B cell (primary cell): ENCODE measurements at places on chromosomes 16 and 17. TPM values are rescaled to one million over a fixed set of nuclear protein-coding genes. Genes with fewer than 3 reads are reported as not detected.

Gene LPCAT2
- total RNA-seq: 0.59 TPM in 1 of 2 replicates, not detected in the other

- H3K4me3 ChIP-seq: no peak overlapping the region
- H3K27me3 ChIP-seq: no peaks in the 10 kb centered on the region
- H3K27ac ChIP-seq: no peak overlapping the region
- DNase-seq: no peak
Observed at GRCh38 chr16:86375364-86375763, 135.0 kb upstream of the FOXF1 start.

Gene ABCA10
- 1.9 and 3.2 TPM in 2 replicates for total RNA-seq

DNA sequence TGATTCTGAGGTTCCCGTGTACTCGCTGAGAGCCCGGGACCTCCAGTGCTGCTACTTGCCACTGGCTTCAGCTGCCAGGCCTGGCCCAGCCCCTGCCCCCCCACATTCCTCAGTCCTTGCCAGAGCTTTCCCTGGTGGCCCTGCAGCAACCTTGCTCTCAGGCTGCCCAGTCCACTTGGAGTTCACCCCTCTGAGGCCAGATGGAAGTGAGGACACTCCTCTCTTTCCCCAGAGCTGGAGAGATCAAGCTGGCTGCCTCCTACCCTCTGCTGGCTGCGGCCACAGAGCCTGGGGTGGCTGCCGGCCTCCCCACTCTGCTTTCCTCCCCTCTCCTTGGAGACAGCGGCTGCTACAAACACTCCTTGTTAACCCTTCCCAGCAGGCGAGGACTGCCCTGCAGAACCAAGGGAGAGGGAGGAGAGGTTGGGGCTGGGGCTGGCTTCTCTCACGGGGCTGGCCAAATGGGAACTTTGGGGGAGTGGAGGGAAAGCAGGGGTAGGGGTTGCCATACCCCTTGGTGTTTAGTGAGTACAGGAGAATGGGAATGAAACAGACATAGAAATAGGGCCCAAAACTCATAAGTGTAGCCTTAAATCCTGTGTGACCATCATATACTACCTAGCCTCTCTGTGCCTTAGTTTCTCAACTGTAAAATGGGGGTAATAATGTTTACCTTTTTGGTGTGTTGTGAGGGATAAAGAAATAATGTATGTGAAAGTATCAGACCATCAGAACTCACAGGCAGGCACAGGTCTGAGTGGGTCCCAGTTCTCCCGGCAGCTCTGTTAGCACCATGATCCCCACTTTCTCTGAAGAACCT is at the start of gene GAS2L2:
Gene GAS2L2 (minus strand): TSS at position 295 of the 820 bp plus-strand sequence. CDS start 389 bp downstream, outside the sequence.
- no peaks in the 10 kb centered on the region for H3K36me3 ChIP-seq
- H3K27ac ChIP-seq: no peak within 1 kb of the TSS

DNA sequence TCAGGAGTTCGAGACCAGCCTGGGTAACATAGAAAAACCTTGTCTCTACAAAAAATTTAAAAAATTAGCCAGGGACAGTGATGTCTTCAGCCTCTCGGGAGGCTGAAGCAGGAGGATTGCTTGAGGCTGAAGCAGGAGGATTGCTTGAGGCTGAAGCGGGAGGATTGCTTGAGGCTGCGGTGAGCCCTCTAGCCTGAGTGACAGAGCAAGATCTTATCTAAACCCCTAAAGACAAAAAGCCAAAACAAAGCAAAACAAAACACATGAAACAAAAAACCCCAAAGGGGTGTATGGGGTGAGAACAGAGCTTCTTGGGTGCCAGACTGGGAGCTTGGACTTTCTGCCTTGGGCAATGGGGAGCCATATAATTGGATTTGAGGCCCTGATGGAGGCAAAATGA is 2.6 kb downstream of the SPNS3 start:
- H3K27ac ChIP-seq: no peak overlapping the region
- no peaks in the 10 kb centered on the region for H3K36me3 ChIP-seq
- peaks cover 19% of the 10 kb centered on the region for H3K4me1 ChIP-seq
- DNase-seq: no peak

DNA sequence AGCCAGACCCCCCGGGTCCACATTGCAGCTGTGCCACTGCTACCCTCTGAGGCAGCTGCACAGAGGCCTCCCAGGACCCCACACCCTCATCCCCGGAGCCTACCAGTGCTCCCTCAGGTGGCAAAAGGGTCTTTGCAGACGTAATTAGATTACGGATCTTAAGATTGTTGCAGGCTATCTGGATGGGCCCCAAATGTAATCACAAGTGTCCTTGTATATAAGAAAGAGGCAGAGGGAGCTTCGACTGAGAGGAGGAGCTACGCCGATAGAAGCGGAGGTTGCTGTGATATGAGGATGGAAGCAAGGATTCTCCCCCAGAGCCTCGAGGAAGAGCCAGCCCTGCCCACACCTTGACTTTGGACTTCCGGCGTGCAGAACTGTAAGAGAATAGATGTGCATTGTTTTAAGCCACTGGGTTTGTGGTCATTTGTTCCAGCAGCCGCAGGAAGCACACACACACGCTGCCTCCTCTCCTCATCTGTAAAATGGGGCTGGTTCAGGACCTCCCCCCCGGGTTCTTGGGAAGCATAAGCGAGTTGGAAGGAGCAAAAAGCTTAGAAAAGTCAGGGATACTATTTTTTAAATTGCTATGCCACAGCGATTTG is 10.5 kb upstream of the RAI1 start:
- H3K4me3 ChIP-seq: no peak overlapping the region
- no peak for DNase-seq
- H3K27ac ChIP-seq: no peak overlapping the region
- peaks cover 12% of the 10 kb centered on the region for H3K4me1 ChIP-seq
- H3K27me3 ChIP-seq: no peaks in the 10 kb centered on the region

GRCh38 chr17:21164216-21164615 is 37.5 kb downstream of the DHRS7B start:
- peaks cover 2% of the 10 kb centered on the region for H3K36me3 ChIP-seq
- H3K4me1 ChIP-seq: no peaks in the 10 kb centered on the region
- no peaks in the 10 kb centered on the region for H3K27me3 ChIP-seq

Gene MPV17L
- total RNA-seq: 0.27 and 0.41 TPM in 2 replicates

GRCh38 chr16:68779891-68780290 is 42.8 kb downstream of the CDH1 start:
- peaks cover 14% of the 10 kb centered on the region for H3K4me1 ChIP-seq
- no peaks in the 10 kb centered on the region for H3K27me3 ChIP-seq

Gene CHST5
- total RNA-seq: 0.56 and 0.99 TPM in 2 replicates

Gene ORC6
- total RNA-seq: 4.7 and 7.0 TPM in 2 replicates

GRCh38 chr17:7237761-7238419 is 1.4 kb downstream of the PHF23 start:
- no peaks in the 10 kb centered on the region for H3K36me3 ChIP-seq
- DNase-seq: peak; percentile 88
- no peaks in the 10 kb centered on the region for H3K27me3 ChIP-seq
- peak overlapping the region; percentile 55 for H3K27ac ChIP-seq
- peaks cover 54% of the 10 kb centered on the region for H3K4me1 ChIP-seq

DNA sequence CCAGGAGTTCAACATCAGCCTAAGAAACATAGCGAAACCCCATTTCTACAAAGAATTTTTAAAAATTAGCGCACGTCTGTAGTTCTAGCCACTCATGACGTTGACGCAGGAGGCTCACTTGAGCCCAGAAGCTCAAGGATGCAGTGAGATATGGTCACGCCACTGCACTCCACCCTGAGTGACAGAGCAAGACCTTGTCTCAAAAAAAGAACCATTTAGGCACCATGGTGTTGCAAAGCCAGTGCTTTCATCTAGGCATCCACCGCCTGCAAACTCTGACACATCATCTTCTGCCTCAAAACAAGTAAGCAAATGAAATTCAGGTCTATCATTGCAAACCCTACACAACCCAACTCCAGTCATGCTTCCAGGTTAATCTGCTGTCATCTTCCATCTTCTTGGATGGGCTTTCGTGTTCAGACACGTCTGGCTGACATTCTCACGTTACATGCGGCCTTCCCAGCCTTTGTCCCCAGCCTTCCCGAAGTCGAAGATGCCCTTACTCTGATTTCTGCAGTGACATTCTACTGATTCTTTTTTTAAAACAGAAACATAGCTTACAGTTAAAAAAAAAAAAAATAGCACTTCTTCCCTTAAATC is 8.9 kb downstream of the ANKRD11 start:
- no peak for DNase-seq
- H3K27me3 ChIP-seq: no peaks in the 10 kb centered on the region
- peaks cover 86% of the 10 kb centered on the region for H3K4me1 ChIP-seq
- peaks cover 5% of the 10 kb centered on the region for H3K36me3 ChIP-seq
- no peak overlapping the region for H3K27ac ChIP-seq
- no peak overlapping the region for H3K4me3 ChIP-seq

GRCh38 chr16:69324585-69325253 is 5.7 kb downstream of the PDF start:
- no peaks in the 10 kb centered on the region for H3K27me3 ChIP-seq
- H3K4me1 ChIP-seq: peaks cover 14% of the 10 kb centered on the region

GRCh38 chr17:17401271-17401781 is 75.5 kb upstream of the MED9 start:
- DNase-seq: no peak
- H3K4me3 ChIP-seq: no peak overlapping the region
- H3K27me3 ChIP-seq: no peaks in the 10 kb centered on the region
- H3K27ac ChIP-seq: no peak overlapping the region
- H3K36me3 ChIP-seq: no peaks in the 10 kb centered on the region
- peaks cover 51% of the 10 kb centered on the region for H3K4me1 ChIP-seq

Gene XAF1
- 116 and 127 TPM in 2 replicates for total RNA-seq

- no peak overlapping the region for H3K27ac ChIP-seq
- H3K4me3 ChIP-seq: no peak overlapping the region
- H3K4me1 ChIP-seq: no peaks in the 10 kb centered on the region
- no peaks in the 10 kb centered on the region for H3K36me3 ChIP-seq
- DNase-seq: no peak
Observed at GRCh38 chr17:40793832-40794231, 5.9 kb downstream of the KRT28 start.

DNA sequence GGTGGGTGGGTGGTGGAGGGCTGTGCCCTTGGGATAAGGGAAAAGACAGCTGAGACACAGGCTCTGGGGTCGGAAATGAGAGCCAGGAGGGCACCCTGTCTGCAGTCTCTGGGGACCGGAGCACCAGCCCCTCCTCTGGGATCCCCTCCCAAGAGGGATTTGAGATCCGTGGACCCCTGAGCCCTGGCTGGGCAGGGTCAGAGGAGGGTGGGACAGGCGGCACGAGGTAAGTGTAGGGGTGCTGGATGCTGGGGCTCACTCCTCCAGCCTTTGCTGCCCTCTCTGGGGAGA is 425 bp downstream of the SGSH start:
- H3K36me3 ChIP-seq: peaks cover 12% of the 10 kb centered on the region

Gene TBC1D3K
- total RNA-seq: not detected in 2 replicates

Gene ASB16
- total RNA-seq: not detected in 2 replicates

Gene GPR142
- total RNA-seq: not detected in 2 replicates

DNA sequence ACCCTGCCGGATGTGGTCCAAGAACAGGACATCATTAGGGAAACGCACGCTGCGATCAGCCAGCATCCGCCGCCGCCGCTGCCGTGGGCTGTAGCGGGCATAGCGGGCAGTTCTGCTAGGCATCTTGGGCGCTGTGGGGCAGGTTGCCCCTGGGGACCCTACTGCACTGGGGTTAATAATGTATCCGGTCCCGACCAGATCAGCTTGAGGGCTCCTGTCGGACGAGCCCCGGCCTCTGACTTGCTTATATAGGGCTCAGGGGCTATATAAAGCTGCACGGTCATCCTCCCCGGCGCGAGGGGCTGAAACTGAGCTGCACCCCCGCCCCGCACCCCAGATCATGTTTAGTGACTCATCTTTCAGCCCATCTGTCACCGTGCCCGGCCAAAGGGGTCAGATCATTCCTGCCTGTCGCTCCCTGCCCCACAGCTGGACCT is at the start of gene PPP1R27:
Gene PPP1R27 (minus strand): TSS at position 220 of the 437 bp plus-strand sequence. CDS start 97 bp downstream, at position 123.
- no peak for DNase-seq
- H3K4me3 ChIP-seq: peak within 1 kb of the TSS; percentile 78
- H3K36me3 ChIP-seq: peaks cover 1% of the 10 kb centered on the region

Gene C17orf67
- 10.0 and 10.6 TPM in 2 replicates for total RNA-seq

DNA sequence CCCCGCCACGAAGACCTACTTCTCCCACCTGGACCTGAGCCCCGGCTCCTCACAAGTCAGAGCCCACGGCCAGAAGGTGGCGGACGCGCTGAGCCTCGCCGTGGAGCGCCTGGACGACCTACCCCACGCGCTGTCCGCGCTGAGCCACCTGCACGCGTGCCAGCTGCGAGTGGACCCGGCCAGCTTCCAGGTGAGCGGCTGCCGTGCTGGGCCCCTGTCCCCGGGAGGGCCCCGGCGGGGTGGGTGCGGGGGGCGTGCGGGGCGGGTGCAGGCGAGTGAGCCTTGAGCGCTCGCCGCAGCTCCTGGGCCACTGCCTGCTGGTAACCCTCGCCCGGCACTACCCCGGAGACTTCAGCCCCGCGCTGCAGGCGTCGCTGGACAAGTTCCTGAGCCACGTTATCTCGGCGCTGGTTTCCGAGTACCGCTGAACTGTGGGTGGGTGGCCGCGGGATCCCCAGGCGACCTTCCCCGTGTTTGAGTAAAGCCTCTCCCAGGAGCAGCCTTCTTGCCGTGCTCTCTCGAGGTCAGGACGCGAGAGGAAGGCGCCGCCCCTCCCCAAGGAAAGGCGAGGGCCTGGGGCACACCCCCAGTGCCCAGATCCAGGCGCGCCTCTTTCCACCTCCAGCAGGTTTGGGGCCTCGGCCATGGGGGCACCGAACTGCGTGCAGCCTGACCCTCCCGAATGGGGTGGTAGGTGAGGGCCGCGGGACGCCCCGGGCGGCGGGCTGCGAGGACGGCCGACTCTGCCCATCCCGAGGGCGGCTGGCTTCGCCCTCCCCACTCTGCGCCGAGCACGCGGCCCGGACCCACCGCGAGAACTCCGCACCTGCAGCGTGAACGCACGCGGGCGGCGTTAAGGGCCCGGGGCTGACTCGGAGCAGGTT is 664 bp downstream of the HBQ1 start:
- DNase-seq: peak; percentile 87
- H3K27ac ChIP-seq: no peak overlapping the region
- H3K4me1 ChIP-seq: peaks cover 22% of the 10 kb centered on the region

GRCh38 chr17:27502526-27503324 is 46.5 kb downstream of the KSR1 start:
- no peak overlapping the region for H3K4me3 ChIP-seq
- DNase-seq: no peak
- H3K36me3 ChIP-seq: no peaks in the 10 kb centered on the region
- H3K27ac ChIP-seq: no peak overlapping the region
- H3K4me1 ChIP-seq: peaks cover 33% of the 10 kb centered on the region

GRCh38 chr17:27345141-27345904 is 51.4 kb downstream of the WSB1 start:
- DNase-seq: no peak
- no peak overlapping the region for H3K4me3 ChIP-seq
- H3K27me3 ChIP-seq: no peaks in the 10 kb centered on the region
- H3K27ac ChIP-seq: no peak overlapping the region

Gene TERB1
- total RNA-seq: 0.71 TPM in 1 of 2 replicates, not detected in the other

DNA sequence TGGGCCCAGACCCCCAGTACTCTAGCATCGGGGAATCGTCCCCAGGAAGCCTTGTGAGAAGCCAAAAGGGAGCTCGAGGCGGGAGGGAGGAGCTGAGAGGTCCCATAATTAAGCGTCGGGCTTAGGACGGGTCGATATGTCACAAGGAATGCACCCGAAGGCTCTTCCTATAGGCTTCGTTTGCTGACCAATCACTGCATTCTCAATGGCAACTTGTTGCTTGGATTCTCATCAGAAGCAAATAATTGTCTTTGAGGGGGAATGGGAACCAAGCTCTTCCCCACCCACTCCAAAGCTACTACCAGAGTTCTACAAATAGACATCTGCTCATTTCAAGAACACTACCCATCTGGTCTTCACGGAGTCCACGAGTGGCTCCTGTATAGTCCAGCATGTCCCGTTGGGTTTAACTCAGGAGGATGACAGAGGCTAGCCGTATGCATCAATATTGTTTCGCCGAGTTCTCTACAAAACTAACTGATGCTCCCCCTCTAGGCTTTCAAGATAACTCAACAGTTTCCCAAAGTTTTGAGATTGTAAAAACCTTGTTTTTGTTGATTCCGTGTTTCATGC is 628 bp upstream of the BLMH start:
- no peak for DNase-seq
- peaks cover 4% of the 10 kb centered on the region for H3K27me3 ChIP-seq
- peaks cover 16% of the 10 kb centered on the region for H3K4me1 ChIP-seq
- peak overlapping the region; percentile 49 for H3K4me3 ChIP-seq

Gene ZNF267
- total RNA-seq: 68.1 and 73.8 TPM in 2 replicates
